ENCODE measurements at places on chromosomes 11 and 22.
A peak's percentile ranks its signal among the peaks of the same experiment; 100 is the strongest.

- DNase-seq = no peak
Observed at GRCh38 chr11:74731301-74732094, at the start of gene CHRDL2. Gene CHRDL2 (minus strand): TSS chr11:74731426. CDS start chr11:74730888, 538 bp downstream.

- DNase-seq = no peak
Observed at GRCh38 chr11:103878646-103879045, 157.8 kb upstream of the DDI1 start.

DNA sequence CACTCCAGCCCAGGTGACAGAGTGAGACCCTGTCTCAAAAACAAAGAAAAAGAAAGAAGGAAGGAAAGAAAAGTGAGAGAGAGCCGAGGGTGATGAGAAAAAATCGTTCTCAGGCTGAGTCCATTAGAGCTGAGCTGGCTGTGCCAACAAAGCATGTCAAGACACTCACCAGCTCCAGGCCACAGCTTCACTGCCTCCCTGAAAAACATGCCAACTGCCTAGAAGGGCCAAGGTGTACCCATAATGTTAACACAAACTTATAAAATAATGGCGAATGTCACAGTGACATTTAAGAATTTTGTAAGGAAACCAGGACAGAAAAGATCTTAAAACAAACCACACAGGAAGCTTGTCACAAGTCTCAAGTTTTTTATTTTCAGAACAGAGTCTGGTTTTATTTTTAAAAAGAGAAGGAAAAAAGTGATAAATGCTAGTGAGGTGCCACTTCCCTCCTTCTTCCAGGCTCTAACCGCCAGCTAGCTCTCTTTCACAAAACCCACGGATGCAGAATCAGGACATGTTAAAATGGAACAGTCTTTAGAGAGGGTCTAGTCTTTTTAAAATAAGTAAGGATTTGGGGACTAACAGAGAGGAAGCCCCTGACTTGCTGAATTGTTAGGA is 5.1 kb downstream of the TMEM121B start:
- DNase-seq = no peak

DNA sequence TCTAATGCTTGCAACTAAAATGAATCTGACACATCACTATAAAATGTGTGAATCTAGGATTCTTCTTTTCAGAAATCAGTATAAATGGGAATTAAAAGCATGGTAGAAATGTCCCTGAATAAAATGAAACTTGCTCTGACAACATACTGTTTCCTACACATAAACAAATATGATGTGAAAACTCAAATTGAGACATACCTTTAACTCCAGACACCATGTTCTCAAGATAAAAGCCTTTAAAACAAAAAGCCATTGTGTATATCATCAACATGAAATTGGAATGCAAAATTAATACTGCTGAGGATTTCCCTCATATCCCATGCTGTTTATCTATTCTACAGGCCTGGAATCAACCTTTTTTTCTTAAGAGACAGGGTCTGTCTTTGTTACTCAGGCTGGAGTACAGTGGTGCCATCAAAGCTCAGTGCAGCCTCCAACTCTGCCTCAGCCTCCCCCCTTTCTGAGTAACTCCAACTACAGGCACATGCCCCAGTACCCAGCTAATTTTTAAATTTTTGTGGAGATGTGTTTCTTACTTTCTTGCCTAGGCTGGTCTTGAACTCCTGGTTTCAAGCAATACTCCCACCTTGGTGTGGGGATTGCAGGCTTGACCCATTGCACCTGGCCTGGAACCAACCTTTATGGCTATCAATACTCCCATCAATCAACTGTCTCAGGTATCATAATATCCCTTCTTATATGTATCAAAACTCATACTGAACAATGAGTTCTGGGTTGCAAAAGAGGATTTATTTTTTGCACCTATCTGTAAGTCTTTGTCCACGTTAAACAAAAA is 6.7 kb downstream of the TAF1D start:
- no peak for DNase-seq

DNA sequence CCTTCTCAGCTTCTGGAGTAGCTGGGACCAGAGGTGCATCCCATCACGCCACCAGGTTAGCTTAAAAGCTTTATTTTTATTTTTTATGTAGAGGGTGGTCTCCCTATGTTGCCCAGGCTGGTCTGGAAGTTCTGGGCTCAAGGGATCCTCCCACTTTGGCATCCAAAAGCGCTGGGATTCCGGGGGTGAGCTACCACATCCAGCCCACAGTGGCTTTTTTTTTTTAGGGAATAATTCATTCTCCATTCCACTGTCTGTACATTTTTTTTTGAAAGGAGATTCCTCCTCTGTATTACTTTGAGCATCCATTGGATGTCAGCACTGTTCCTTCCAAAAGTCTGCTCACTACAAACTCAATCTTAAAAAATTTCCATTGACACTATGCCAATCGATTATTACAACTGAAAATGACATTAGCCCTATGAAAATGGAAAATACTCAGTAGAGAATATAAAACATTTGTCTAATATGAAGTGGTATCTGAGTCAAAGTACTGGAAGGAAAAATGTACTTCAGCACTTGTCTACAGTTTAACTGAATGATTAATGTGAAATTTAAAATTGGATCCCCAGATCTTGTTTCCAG is 1.3 kb upstream of the LPXN start:
- peak; percentile 36 for DNase-seq

DNA sequence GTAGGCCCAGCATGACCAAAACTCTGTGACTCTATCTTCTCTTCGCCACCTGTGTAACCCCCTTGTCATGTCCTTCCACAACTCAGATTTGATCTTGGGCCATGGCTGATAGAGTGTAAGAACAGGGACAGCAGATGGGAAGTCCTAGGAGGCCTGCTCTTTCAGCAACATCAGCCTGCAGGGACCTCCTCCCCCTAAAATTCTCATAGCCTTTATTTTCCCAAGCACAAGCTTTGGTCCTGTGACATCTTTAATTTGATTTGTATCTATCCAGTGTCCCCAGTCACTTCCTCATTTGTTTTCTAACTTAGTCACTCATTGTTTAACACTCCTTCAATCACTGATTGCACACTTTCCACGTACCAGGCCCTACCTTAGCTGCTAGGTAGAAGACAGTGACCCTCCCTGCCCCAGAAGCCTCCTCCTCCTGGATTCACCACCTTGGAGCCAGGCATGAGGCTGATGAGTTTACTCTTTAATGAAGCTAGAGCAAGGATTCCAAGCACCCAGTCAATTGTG is 5.3 kb downstream of the UBQLN3 start:
- no peak for DNase-seq

- no peak for DNase-seq
Observed at GRCh38 chr11:86212019-86212611, 32.4 kb upstream of the EED start.

GRCh38 chr11:3146612-3147256 is 18.4 kb downstream of the OSBPL5 start:
- peak; percentile 40 for DNase-seq

DNA sequence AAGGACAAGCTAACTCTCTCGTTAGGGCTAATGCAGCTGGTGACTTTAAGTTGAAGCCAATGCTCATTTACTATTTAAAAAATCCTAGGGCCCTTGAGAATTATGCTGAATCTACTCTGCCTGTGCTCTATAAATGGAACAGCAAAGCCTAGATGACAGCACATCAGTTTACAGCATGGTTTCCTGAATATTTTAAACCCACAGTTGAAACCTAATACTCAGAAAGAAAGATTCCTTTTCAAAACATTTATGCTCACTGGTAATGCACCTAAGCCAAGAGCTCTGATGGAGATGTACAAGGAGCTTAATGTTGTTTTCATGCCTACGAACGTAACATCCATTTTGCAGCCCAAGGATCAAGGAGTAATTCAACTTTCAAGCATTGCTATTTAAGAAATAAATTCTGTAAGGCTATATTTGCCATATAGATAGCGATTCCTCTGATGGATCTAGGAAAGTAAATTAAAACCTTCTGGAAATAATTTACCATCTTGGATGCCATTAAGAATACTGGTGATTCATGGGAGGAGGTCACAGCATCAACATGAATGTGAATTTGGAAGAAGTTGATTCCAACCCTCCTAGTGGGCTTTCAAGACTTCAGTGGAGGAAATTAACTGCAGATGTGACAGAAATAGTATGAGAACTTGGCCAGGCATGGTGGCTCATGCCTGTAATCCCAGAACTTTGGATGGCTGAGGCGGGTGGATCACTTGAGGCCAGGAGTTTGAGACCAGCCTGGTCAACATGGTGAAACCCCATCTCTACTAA is 14.5 kb downstream of the XNDC1N start:
- DNase-seq = no peak

GRCh38 chr11:86804951-86805350 is 4.6 kb downstream of the PRSS23 start:
- DNase-seq = no peak

DNA sequence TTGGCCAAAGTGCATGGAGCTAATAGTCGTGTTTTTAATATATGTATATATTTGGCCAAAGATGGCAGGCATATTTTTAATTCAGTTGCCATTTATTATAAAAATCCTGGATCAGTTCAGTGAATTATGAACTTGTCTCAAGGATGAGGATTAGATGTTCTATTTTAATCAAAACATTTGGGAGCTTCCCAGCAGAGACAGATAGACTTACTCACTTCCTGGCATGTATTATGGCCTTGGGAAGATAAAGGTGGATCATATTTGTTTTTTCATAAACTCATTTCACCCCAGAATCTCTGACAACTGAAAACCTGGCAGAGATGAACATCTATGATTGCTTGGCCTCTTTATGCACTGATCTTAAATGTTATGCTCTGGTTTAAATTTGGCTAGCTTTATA is 148.8 kb downstream of the NCAM1 start:
- DNase-seq = no peak

DNA sequence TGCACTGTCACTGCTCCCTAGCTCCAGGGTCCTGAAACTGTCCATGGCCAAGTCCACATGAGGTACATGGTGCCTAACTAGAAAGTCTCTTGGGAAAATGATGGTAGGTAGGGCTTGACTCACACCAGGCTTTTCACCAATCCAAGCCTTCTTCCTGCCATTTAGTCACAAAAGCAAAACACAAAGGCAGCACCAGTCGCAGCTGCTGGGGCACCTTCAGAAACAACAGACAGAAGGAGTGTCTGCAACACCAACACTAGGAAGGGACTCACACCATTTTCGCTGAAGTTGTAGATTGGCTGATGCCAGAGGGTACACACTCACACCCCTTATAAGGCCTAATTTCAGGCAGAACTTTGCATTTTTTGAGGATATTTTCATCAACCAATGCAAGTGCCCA is 55.7 kb downstream of the SYTL2 start:
- no peak for DNase-seq

- no peak for DNase-seq
Observed at GRCh38 chr22:27467711-27468110, 333.8 kb downstream of the MN1 start.

DNA sequence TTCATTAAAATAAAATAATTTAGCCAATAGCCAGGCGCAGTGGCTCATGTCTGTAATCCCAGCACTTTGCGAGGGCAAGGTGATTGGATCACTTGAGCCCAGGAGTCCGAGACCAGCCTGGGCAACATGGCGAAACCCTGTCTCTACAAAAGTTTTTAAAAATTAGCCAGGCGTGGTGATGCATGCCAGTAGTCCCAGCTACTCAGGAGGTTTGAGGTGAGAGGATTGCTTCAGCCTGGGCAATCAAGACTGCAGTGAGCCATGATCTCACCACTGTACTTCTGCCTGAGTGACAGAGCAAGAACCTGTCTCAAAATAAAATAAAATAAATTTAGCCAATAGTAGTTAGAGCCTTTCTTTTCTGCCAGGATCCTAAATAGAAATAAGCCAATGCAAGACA is 12.2 kb downstream of the HPS5 start:
- DNase-seq = no peak

- no peak for DNase-seq
Observed at GRCh38 chr11:128840783-128841182, 26.3 kb downstream of the KCNJ1 start.

DNA sequence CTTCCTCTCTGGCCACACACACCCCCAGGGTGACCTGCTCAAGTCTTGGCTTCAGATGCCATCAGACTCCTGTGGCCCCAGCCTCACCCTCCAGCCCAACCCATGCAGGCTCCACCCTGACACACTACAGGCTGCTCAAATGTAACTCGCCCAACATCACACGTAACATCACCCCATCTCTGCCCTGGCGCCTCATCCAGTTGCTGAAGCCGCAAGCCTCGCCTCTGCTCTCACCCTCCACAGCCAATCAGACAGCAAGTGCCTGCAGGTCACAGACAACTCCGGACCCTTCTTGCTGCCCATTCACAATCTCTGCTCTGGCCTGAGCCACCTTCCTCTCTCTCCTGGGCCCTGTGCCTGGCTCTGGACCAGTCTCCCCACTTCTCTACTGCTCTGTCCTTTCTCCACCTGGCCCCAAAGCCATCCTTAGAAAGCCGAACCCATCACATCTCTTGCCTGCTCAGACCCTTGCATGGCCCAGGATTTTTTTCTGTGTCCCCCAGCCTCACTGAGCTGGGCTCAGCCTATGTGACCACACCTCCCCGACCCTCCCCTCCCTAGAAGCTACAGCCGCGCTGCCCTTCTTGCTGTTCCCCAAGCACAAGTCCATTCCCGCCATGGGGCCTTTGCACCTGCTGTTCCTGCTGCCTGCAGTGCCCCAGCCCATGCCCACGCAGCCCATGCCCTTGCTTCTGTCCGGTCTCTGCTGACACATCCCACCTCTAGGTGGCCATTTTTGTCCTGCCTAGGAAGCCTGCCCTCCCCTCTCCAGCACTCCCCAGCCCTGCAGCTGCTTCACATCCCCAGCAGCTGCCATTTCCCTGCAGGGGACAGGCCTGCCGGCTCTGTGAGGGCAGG is 333.9 kb downstream of the CTTN start:
- DNase-seq = no peak

DNA sequence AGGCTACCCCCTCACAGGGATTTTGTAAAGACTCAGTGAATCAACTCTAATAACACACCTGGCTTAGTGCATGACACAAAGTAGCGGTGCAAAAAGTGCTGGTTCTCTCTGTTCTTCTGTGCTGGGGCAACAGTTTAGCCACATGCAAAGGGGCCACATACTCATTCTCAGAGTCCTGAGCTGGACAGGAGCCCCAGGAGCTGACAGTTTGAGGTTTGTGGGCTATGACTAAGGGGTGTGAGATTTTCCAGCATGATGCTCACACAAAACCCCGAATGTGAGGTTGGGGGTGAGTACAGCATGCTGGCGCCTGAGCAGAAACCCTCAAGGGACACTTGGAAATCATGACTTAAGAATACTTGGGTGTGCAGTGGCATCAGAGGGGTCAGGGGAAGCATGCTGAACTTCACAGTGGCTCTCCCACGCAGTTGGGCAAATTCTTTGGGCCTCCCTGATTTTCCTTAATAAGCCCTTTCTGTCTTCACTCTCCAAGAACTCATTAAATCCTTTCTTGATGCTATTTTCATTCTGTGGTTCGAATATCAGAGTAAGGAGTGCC is 31.0 kb downstream of the TMPRSS5 start:
- peak; percentile 88 for DNase-seq

DNA sequence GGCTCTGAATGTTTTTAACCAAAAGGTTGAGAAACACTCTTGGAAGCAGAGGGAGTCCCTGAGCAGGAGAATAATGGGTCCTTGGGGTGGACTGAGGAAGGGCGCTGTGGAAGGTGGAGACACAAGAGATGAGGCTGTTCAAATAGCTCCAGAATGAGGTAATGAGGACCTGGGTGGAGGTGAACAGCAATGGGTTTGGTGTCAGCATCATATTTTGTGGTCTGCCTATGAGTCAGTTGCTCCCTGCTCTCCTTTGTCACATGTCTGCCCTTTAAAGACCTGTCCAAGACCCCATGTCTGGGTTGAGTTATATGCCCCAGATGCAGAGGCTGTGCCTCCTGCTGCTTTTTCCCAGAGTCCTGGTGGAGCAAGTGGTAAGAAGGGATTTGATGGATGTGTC is 113.6 kb downstream of the BARX2 start:
- no peak for DNase-seq

Measured in non-pigmented ciliary epithelial cell (primary cell).